Right atrium auricular region (tissue), 2 donors: ENCODE measurements at places on chromosomes 6 and 20. TPM values are rescaled to one million over a fixed set of nuclear protein-coding genes. Genes with fewer than 3 reads are reported as not detected.

Gene MYH7B
- 24.4 TPM for total RNA-seq

Gene JPH2
- 168 TPM for total RNA-seq

Gene CNBD2
- total RNA-seq, result 1.0 TPM

Gene CRYBG1
- 1.6 TPM for total RNA-seq

Gene IRF4
- total RNA-seq, result 0.15 TPM

Gene C20orf141
- not detected for total RNA-seq

Gene SLC24A3
- 1.4 TPM for total RNA-seq

Gene PRICKLE4
- total RNA-seq, result 5.6 TPM

Gene HRH3
- total RNA-seq, result not detected

Gene C6orf47
- 17.8 TPM for total RNA-seq

GRCh38 chr6:21749754-21750153 lies 156.2 kb downstream of the SOX4 start:
- DNase-seq, result no peak

- no peak for DNase-seq
Observed at GRCh38 chr6:31723245-31723979, at the start of gene MPIG6B. MPIG6B (plus strand) TSS chr6:31723373; CDS start chr6:31723384, 11 bp downstream.

GRCh38 chr20:58610811-58611210 lies 40.3 kb upstream of the STX16 start:
- no peak for DNase-seq

- no peak for DNase-seq
Observed at GRCh38 chr6:25499615-25500235, 152.3 kb upstream of the SCGN start.

DNA sequence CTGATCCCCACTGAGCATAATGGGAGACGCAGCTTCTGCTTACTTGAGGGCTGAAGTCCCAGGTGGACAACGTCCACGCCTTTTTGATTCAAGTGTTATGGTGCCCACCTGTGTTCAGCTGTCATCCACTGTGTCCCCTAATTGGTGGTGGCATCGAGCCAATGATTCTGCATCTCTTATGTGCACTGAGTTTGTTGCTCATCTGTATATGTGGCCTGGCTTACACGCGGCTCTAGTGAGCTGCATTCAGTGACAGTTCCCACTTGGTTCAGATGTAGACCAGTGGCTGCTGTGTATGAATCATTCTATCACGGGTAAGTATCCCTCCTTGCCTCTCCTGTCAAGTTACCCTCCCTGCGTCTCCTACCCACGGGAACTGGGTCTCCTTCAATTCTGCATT lies 131.2 kb upstream of the CLDN20 start:
- DNase-seq, result no peak

- DNase-seq, result no peak
Observed at GRCh38 chr6:40946738-40947301, 92.2 kb downstream of the UNC5CL start.

- DNase-seq, result peak; percentile 74
Observed at GRCh38 chr6:133568970-133569889, 319.7 kb upstream of the TCF21 start.

DNA sequence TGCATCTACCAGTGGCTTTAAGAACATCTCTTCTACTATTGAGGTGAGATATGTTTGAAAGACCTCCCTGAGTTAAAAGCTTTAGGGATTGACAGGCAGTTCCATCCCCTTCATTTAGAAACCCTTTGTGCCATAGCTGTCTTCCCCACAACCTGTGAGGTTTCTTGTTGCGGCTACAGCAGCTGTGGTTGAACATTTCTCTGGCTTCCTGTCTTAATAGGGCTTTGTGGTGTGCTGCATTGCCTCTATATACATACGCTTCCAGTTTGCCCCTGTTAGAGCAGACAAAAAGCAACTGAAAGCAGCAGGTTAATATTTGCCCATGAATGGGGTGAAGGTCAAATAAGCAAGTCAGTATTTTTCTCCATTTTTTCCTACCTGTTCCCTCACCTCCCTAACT lies 210.2 kb downstream of the TMEM200A start:
- DNase-seq, result no peak

- DNase-seq, result no peak
Observed at GRCh38 chr6:37926661-37927060, 107.1 kb downstream of the ZFAND3 start.

DNA sequence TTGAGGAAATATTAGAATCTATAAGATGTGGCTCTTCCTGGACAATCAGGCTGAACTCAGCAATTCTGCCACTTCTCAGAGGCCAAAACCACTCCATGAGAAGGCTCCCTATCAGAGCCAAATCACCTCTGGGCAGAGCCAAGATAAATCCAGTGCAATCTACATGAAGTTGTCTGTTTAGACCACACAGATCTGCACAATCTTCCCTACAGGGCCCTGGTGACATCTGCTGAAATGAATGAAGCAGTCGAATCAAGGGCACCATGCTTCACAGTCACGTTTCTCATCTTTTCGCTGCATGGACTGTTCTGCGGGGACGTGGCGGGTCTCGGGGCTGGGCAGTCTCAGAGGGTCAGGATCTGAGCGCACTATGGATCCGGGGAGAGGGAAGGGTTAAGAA lies 60.1 kb upstream of the CD93 start:
- DNase-seq, result no peak

DNA sequence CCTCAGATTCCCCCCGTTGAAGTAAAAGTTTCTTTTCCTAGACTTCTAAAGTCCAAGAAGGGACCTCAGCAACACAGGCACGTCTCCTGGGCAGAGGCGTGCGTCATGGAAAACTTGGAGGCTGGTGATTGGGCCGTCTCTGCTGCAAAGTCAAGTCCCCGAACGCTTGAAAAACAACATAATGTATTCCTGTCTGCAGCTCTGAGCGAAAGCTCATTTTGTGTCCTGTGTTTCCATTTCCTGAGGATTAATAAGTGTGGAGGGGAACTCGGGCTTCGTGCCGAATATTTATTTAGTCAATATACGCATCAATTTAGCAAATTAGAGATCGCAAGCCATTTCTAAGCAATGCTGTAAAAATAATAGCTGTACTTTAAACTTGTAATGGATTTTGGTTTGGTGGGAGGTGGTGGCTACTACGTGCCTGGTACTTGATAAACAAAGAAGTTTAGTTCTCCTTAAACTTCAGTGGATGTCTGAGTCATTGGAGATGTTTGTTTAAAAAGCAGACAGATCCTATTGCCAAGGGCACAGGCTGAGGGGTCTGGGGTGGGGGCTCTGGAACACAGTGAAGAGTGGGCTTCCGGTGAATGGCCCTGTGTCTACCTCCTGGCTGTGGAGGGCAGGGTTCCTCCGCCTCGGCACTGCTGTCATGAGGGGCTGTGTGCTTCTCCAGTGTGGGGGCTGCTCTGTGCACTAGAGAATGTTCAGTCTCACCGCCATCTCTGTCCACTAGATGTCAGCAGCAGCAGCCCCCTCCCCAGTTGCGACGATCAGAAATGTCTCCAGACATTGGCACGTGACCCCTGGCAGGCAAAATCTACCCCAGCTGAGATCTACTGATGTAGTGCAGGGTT lies 21.8 kb downstream of the PCK1 start:
- peak; percentile 69 for DNase-seq

DNA sequence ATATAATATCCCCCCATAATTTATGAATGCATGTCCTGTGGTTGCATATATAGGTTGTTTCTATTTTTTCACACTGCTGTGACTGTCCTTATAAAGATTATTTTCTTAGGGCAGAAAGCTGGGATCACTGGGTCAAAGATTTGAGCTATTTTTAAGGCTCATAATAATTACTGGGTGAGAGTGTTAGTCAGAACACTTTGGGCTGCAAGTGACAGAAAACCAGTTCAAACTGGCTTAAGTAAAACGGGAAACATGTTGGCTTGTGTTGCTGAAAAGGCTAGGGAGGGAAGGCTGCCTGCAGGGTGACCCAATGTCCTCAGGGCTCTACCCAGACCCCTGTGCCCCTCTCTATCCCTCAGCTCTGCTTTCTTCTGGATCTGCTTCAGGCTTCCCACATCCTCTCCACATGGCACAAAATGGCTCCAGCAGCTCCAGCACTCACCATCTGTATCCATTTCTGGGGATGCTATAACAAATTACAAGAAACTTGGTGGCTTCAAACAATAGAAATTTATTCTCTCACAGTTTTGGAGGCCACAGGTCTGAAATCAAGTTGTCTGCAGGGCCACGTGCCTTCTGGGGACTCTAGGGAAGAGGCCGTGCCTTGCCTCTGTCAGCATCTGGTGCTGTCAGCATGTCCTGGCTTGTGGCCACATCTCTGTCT lies 33.1 kb upstream of the MLN start:
- DNase-seq, result no peak

DNA sequence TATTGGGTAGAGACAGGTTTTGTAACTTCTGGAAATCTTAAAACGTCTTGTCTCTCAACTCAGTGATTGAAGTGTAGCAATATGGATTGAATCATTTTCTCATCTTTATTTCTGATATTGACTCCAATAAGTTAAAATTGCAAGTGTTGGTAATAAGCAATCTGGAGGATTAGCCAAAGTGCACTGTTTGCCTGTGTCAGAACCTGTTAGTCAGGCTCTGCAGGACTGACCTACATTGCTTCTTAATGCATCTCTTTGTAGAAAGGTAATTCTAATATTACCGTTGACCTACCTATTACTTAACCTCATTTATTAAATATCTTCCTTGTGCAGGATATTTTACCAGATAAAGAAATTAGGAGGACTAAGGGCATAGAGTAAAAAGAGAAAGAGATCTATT lies 484.0 kb upstream of the CITED2 start:
- DNase-seq, result no peak

- no peak for DNase-seq
Observed at GRCh38 chr6:132865829-132866228, 51.5 kb downstream of the RPS12 start.

- no peak for DNase-seq
Observed at GRCh38 chr6:19879663-19880062, 42.5 kb downstream of the ID4 start.

GRCh38 chr6:166333172-166333995 lies 9.0 kb downstream of the SFT2D1 start:
- DNase-seq, result no peak

DNA sequence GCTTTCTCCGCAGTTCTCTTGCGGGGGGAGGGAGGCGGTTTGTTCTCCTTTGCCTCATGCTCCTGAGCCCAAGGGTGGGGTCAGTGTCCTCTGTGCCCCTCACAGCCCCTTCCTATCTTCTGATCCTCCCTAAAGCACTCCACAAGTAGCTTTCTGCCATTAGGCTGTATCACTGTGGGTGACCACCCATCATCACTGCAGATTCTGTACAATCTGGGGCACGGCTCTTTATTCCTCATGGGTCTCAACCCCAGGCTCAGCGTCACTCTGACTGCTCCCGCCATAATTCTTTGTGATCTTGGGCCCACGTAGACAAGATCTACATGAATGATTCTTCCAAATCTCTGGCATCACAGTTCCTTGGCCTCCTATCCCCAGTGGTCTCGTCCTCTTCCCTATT lies 10.5 kb downstream of the NCR2 start:
- DNase-seq, result no peak

DNA sequence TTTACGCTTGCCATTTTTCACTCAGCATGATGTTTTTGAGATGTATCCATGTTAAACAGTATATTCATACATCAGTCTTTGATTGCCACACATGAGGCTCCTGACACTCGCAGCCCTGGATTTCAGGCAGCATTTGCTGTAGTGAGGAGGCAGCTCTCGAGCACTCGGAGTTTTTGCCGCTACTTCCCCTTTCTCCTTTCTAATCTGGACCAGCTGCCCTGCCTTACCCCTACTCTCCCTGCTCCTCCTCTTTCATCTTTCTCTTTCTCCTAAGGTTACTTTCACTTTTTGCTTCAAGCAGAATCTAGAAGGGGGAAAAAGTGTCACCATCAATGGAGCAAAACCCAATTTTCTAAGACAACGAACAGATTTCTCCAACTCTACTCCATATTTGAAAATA lies 5.9 kb upstream of the CST3 start:
- DNase-seq, result no peak

GRCh38 chr20:881051-881782 lies 34.9 kb downstream of the ANGPT4 start:
- no peak for DNase-seq

DNA sequence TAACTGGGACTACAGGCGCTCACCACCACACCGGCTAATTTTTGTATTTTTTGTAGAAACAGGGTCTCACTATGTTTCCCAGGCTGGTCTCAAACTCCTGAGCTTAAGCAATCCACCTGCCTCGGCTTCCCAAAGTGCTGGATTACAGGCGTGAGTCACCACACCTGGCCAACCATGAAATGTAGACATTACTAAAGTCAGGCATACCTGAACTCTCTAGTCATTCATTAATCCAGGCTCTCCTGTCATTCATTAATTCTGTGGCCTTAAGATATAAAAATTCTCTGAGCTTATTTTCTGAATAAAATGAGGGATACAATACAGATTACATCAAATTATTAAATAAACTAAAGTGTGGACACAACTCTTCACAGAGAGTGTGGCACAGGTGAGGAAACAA lies 159.7 kb downstream of the GMDS start:
- DNase-seq, result no peak

- DNase-seq, result no peak
Observed at GRCh38 chr6:165732696-165733488, 69.9 kb upstream of the PDE10A start.

- no peak for DNase-seq
Observed at GRCh38 chr6:378090-378957, 13.2 kb upstream of the IRF4 start.

- DNase-seq, result no peak
Observed at GRCh38 chr6:5541751-5542432, 280.6 kb downstream of the FARS2 start.

DNA sequence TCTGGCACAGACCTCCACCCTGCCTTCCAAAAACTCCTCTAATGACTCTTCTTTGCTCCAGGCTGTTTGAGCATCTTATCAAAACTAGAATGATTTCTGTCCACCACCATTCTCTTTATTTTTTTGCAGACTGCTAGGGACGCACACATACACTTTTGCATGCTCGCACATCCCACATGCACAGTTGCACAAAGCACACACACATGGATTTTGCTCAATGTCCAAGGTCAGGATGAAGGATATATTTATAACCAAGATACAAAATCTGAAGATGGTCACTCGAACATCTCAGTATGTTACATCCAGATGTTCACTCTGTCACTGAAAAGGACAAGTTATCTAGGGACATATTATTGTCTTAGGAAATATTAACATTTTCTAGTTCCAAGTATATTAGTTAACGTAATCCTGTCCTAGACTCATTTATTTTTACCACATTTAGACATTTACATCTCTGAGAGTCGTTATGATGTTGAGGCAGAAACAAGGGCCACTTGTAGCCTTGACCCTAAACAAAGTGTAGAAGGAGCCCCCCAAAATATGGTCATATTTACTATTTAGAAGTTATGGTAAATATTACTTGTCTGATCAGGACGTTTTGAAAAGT lies 3.4 kb upstream of the SIM1 start:
- DNase-seq, result no peak

GRCh38 chr6:167137881-167138280 lies 15.0 kb downstream of the CCR6 start:
- DNase-seq, result no peak

DNA sequence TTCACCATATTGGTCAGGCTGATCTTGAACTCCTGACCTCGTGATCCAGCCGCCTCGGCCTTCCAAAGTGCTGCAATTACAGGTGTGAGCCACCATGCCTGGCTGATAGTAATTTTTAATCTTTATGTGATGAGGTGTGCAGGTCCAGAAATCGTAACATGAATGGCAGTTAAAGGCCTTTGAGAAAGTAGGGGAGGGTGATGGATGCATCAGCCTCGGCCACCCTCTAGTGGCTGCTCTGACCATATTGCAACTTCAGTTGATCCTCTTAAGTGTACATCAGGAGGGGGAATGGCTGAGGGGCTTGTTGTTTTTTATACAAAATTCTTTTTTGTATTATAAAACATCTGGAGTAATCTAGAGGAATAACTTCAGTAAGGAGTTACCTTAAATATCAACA lies 193.0 kb downstream of the ZFAND3 start:
- no peak for DNase-seq
